ENCODE measurements at places on chromosomes 6 and 20. TPM values are rescaled to one million over a fixed set of nuclear protein-coding genes. Genes with fewer than 3 reads are reported as not detected.

GRCh38 chr6:158014505-158015187, 33.0 kb downstream of the SYNJ2 start:
- DNase-seq: no peak

GRCh38 chr6:136226674-136227377, 23.3 kb downstream of the MTFR2 start:
- no peak for DNase-seq

The ADTRP gene
- not detected for total RNA-seq

DNA sequence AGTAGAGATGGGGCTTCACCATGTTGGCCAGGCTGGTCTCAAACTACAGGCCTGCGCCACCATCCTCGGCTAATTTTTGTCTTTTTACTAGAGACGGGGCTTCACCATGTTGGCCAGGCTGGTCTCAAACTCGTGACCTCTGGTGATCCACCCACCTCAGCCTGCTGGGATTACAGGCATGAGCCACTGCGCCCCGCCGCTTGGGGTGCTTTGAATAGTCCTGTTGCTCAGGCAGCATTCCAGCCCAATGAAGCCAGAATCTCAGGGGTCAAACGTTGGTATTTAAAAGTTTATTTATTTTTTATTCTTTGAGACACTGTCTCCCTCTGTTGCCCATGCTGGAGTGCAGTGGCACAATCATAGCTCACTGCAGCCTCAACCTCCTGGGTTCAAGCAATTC, 11.3 kb downstream of the MOCS3 start:
- no peak for DNase-seq

GRCh38 chr6:36633915-36634314, 39.8 kb downstream of the SRSF3 start:
- no peak for DNase-seq
